ENCODE measurements at places on chromosomes 6 and 20.

- no peak for DNase-seq
Measured at GRCh38 chr6:105181981-105182515, 2.2 kb upstream of the POPDC3 start.

- DNase-seq, result no peak
Measured at GRCh38 chr6:3758842-3759144, 7.3 kb upstream of the PXDC1 start.

GRCh38 chr20:36538026-36538722 is 3.1 kb upstream of the MYL9 start:
- peak; percentile 56 for DNase-seq

DNA sequence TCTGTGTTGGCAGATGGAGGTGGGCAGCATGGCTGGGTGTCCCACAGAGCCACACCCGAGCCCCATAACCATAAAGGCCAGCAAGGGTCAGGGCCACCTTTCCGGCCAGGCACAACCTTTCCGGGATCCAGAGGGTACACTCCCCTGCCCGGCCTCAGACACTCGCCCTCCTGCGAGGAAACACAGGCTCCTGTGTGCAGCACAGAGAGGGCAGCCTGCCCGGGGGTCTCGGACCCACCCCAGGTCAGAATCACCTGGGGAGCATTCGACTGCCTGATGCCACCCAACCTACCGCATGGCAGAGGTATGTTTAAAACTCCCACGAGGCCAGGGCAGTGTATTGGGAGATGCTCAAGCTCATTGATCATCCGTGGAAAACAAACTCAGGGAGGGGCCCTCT is 260.3 kb downstream of the TAF4 start:
- no peak for DNase-seq

Data from LHCN-M2 (cell line).